PC-3 (cell line): ENCODE measurements at places on chromosomes 12 and 14. TPM values are rescaled to one million over a fixed set of nuclear protein-coding genes. Genes with fewer than 3 reads are reported as not detected.

- H3K4me3 ChIP-seq = no peak overlapping the region
- 0 out of 2 replicates have a peak, but pooled peaks cover 6% of the 10 kb centered on the region for H3K27me3 ChIP-seq
- H3K4me1 ChIP-seq = no peaks in the 10 kb centered on the region
- no peak overlapping the region for H3K27ac ChIP-seq
- no peaks in the 10 kb centered on the region for H3K36me3 ChIP-seq
Measured at GRCh38 chr14:93832081-93832480, 43.8 kb upstream of the PRIMA1 start.

DNA sequence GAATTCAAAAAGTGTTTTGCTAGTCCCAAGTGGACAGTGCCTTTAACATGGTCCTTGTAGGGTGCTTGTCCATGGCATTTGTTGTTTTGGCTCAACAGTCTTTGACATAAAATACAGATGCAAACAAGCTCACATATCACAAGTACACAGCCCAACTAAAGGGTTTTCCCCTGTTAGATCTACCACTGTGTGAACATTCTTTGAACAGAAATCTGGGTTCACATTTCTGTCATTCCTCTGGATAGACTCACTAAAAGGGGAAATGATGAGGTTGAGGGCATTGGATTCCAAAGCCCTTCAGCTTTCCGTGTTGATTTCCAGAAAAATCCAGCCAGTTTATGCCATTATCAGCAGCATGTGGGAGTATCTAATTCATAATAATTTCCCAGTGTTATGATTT, 54.1 kb downstream of the EP400 start:
- no peaks in the 10 kb centered on the region for H3K4me1 ChIP-seq
- no peak overlapping the region for H3K4me3 ChIP-seq
- H3K27me3 ChIP-seq = no peaks in the 10 kb centered on the region
- no peak for DNase-seq
- no peak overlapping the region for H3K27ac ChIP-seq

- no peak for DNase-seq
- H3K4me3 ChIP-seq = no peak overlapping the region
- H3K4me1 ChIP-seq = peaks cover 7% of the 10 kb centered on the region; the same call in 1 of the 2 replicates
- no peak overlapping the region for H3K27ac ChIP-seq
- H3K27me3 ChIP-seq = no peaks in the 10 kb centered on the region
Measured at GRCh38 chr12:50296554-50296953, 13.2 kb upstream of the LIMA1 start.

CBLN3 gene
- total RNA-seq = 2.9 and 3.4 TPM in 2 replicates
